ENCODE measurements at places on chromosomes 7 and 10.

DNA sequence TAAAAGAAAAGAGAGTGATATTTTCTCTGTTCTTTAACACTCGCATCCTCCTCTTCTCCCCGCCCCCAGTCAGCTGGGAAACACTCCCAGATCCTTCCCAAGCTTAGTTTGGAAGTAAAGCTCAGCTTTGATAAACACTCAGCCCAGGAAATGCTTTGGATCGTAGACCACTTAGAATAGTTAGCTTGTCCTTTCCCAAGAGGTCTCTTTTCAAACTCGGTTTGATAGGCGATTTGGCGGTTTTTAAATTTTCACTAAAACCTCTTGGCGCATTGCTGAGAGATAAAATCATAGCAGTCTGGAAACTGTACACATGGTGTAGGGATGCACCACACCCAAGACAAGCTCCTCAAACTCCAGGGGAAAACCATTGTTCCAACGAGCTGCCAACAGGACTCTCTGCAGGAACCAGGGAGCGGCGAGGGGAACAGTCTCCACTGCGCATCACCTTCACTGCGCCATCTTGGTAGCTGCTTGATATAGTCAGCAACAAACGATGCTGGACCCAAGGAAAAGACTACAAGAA lies 22.3 kb downstream of the SMURF1 start:
- no peak for ATAC-seq

DNA sequence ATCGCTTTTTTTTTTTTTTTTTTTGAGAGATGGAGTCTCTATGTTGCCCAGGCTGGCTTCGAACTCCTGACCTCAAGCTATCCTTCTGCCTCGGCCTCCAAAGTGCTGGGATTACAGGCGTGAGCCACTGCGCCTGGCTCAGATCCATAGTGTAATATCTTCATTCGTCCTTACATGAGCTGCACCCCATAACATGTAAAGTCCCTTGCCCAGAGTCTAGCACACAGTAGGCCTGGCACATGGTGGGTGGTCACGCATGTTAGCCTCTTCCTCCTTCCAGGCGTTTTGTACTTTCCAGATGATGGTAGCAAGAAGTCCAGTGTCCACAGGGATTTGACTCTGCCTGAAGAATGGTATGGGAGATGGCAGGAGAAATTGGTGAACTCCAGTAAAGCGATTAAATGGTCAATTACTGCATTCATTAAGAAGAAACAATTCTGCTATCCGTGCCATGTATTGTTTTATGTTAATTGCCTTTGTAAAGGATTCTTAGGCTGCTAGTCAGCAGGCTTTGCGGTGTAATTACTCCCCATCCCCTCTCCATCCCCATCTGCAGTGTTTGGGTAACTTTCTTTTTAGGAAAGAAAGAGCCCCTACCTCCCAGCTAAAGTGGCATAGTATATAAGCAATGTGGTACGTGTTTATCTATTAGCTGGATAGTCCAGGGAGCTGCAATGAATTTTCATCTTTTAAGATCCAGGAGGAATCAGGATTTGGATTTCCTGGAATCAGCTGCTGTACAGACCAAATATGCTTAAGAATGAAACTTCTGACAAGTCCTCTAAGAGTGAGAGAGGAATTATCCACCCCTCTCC lies 1.2 kb downstream of the TPST1 start:
- no peak for ATAC-seq

GRCh38 chr7:51187941-51188340 lies 128.7 kb downstream of the COBL start:
- ATAC-seq = peak; percentile 34

GRCh38 chr10:63465293-63466143 lies at the start of gene JMJD1C:
TSS of gene JMJD1C (minus strand) at chr10:63465977. CDS start at chr10:63465662, 315 bp downstream.
- ATAC-seq = peak; percentile 90

DNA sequence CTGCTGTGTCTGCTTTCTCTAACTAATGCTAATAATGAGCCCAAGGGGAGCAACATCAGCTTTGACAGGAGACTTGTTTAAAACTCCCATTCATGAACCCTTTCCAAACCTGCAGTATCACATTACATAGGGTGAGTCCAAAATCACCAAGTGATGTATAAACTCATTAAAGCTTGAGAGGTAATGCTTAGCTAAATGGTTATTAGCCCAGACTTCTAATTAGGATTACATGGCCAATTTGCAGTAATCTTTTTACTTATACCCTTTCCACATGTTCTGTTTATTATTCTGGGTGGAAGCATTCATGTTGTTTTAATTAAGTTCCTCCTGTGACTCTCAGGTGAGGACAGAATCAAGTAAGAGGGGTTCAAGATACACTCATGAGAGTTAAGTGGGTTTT lies 17.5 kb downstream of the ZNF138 start:
- ATAC-seq = no peak

GRCh38 chr7:40248681-40249080 lies 113.9 kb downstream of the SUGCT start:
- no peak for ATAC-seq

DNA sequence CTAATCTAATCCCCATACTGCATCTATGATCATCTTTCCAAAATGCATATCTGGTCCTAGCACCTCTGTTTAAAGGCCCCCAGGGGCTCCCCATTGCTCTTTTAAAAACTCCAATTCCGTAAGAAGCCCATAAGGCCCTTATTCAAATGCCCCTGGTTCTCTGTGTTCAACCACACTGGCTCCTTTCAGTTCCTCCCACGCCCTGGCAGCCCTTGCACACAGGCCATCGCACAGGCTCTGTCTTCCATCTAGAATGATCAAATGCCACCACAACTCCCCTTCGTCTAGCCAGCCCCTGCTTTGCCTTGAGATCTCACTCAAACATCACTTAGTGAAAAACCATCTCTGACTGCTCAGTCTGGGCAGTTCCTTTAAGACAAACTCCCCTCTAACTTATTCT lies 112.9 kb upstream of the LYZL2 start:
- ATAC-seq = peak; percentile 92

GRCh38 chr7:71990138-71990462 lies 422.0 kb downstream of the CALN1 start:
- no peak for ATAC-seq

DNA sequence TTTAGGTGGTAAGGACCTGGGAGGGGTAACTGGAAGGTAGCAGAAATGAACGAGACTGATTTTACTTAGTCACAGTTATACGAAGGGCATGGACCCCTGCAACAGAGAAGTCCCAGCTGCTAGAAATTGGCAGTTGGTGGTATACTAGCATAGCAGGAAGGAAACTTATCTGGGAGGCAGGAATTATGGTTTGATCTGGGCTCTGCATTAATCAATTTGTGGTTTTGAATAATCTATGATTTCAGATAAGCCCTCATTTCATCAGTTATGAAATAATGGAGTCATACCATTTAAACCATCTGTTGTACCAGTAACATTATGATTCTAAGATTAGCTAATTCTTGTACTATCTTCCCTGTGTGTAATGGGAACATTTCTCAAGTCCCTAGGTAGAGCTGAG lies 54.0 kb upstream of the TMEM229A start:
- ATAC-seq = no peak

DNA sequence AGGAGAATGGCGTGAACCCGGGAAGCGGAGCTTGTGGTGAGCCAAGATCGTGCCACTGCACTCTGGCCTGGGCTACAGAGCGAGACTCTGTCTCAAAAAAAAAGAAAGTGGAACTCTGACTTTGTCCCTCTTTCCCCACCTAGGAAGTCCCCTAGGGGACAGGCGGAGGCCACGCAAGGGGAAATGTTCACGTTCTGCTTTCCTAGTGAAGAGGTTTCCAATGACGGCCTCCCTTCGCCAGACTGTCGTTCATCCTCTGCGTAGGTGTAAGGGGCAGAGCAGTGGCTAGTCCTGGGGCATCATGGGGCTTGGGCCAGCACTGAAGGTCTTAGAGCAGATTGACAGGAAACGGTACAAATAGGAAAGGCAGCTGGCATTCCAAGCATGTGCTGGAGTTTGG lies 30.6 kb downstream of the SUFU start:
- ATAC-seq = no peak

GRCh38 chr10:25831080-25831479 lies 102.9 kb upstream of the MYO3A start:
- no peak for ATAC-seq

DNA sequence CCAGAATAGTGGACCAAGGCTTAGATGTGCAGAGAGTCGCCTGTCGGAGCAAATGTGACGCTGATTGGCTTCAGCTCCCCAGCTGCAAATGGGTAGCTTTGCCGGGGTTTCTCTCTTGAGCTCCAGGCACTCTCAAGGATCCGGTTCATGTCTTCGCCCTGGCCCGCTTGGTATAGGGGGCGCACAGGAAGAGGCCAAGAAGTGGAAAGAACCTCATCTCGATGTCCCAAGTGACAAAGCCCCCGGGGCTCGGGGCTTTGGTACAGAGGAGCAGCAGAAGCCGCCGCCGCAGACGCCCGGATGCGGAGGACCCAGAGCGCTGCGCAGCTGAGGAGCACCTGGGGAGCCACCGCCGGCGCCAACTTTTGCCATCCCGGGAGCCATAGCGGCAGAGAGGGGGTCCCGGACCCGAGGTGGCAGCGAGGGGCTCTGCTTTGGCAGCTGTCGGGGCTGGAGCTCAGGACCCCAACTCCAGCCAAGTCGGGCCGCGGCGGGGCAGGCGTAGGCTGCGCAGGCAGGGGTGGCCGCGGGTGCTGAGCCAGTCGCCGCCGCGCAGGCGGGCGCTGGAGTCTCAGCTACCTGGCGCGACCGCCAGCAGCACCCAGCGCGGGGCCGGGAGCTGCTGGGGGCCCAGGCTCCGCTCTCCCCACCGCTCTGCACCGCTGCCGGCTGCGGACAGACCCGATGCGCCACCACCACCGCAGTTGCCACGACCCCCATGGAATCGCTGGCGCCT lies 466.6 kb downstream of the XPNPEP1 start:
- ATAC-seq = no peak

GRCh38 chr10:117134306-117135025 lies 3.6 kb downstream of the VAX1 start:
- ATAC-seq = no peak

- ATAC-seq = no peak
Measured at GRCh38 chr10:34131152-34131551, 683.9 kb downstream of the PARD3 start.

DNA sequence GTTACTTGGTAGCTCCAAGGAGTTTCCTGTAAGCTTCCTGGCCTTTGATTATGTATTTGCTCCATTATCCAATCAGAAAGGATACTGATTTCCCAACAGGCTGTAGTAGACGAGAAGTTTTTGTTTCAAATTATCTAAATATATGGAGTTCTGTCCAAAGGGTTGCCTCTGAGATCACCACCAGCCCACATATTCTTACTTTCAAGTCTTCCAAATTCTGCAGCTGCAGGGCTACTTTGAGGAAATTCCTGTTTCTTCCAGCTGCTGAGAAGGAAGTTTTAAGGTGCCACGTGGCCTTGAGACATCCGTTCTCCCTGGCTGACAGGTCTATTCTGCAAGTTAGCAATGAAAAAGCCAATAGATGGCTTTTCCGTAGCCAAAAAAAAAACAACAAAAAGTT lies 286.0 kb downstream of the TWIST1 start:
- no peak for ATAC-seq

- ATAC-seq = no peak
Measured at GRCh38 chr10:68831961-68832455, 4.7 kb downstream of the STOX1 start.

- peak; percentile 86 for ATAC-seq
Measured at GRCh38 chr7:87219545-87220025, at the start of gene TMEM243. TSS of gene TMEM243 (minus strand) at chr7:87219732. CDS start at chr7:87219503, 229 bp downstream.

GRCh38 chr10:4270116-4270515 lies 485.1 kb upstream of the KLF6 start:
- ATAC-seq = no peak

DNA sequence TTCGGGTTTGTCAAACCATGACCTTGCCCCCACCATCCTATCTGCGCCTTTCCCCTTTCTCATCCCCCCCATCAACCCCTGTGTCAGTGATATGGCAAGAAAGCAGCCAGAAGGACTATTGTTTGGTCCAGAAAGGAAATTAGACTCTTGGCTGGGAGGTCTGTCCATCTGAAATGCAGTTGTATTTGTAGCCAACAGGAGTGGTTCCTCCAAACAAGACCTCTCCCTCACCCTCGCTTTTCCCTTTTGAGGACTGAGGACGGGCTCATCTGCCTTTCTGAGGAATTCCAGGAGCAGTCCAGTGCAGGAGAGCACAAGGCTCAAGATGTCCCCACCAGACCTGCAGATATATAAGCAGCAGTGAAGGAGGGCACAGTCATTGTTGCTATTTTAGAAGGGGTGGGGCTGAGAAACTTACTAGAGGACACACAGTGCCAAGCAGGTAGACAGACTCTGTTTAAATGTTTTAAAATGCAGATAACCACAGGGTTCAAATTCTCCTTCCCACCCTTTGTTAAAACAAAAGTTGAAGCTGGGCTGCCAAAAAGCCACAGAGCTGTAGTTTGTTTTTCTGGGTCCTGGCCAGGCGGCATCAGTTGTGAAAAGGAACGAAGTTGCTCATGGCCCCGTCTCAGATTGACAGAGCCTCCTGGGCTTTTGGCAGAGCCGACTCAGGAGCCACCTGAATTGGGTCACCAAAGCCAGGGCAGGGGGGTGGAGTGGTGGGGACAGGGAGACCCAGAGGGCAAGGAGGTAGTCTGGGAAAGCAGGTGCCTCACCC lies 37.3 kb downstream of the CYP17A1 start:
- ATAC-seq = no peak

DNA sequence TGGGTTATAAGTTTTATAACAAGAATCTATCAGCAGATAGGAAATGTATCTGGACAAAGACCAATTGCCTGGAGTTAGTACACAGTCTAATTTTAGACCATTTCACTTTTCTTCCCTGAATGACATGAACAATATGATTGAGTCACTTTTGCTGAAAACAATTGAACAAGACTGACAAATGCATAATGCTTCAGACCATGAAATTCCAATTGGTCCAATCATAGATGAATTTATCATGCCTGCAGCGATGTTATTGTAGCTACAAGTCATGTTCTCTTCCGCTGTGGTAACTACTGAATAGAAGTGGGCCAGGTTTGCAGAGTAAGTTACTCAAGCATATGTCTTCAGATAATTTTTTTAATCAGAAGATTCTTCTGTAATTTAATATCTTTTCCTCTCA lies 73.4 kb downstream of the VSTM2A start:
- ATAC-seq = no peak

DNA sequence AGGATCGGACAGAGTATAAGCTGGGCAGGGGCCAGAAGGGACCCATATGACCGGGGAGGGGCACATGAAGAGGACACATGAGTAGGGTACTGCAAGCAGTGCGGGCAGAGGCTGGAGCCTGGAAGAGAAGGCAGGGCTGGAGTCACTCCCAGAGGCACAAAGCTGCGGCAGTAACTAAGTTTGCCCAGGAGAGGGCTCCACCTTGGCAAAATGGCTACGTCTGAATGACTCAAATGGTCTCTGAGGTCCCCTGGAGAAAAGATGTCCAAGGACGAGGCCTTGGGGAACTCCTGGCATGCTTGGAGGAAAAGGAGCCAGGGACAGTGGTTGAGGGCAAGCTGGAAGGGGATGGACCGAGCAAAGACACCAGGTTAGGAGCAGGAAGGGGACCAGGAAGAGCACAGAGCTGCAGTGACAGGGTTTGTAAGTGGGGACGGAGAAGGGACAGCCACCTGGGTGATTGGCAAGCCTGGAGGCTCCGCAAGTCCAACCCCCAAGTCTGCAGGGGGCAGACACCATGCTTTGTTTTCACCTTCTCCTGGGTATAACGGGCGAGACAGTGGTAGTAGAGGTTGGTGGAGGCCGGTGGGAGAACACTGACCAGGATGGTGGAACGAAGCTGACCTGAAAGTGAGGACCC lies 43.1 kb upstream of the LBX1 start:
- peak; percentile 64 for ATAC-seq

GRCh38 chr7:94053532-94053931 lies 49.4 kb upstream of the BET1 start:
- no peak for ATAC-seq

Data from stimulated activated memory B cell treated with anti-CD40 and anti-IgM and Interleukin-4, amounts not matched to agents 10 μg/mL and 1 μg/mL and 100 μg/mL, for 72 hours (primary cell).